ENCODE measurements at places on chromosomes 2 and 18.

DNA sequence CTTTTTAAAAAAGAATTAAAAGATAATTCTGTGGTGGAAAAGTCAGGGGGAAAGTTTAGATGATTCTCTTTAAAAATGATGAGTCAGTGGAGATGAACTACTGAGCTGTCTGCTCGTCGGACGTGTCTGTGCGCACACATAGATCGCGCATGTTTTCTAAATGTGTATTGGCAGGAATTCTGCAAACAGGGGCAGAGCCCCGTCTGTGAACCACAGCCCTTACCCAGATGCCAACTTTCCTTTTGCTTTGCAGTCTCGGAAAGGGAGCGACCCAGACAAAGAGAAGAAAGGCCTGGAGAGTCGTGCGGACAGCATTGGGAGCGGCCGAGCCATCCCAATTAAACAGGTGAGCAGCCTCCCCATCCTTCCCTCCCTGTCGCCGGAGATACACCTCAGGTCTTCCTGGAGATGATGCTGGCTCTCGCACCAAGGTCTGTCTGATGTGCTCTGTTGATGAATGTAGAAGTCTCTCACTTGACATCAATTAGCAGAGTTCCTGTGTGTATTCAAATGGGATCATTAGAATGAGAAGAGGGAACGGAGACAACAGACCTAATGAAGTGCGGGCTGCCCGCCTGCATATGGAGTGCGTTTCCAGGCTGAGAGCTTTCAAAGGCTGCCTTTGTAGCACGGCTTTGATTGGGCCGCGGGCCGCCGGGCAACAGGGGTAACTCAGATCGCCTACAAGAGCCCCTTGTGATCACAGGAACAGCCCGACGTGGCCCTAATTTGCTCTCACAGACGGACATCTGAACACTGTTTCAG, 313.3 kb downstream of the AGAP1 start:
- DNase-seq: no peak

- DNase-seq: no peak
Measured at GRCh38 chr2:74179063-74179865, 585 bp upstream of the MOB1A start.

- no peak for DNase-seq
Measured at GRCh38 chr2:195601361-195601760, 55.7 kb upstream of the SLC39A10 start.

DNA sequence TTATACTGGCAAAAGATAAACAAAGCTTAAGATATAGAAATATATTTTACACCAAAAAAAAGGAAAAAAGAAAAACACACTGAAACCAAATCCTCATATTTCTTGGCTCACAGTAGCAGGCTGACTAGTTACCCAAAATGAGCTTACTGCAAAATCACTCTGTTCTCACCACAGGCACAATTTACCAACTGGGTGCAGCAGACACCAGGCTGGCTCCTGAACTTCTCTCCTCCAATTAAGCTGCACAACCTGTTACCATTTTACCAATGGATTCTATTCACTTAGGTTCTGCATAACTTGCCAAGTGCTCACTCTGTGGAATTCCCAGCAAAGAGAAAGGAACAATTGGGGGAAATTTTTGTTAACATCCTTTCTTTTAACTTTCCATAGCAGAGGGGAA, 679.3 kb downstream of the ZEB2 start:
- no peak for DNase-seq

DNA sequence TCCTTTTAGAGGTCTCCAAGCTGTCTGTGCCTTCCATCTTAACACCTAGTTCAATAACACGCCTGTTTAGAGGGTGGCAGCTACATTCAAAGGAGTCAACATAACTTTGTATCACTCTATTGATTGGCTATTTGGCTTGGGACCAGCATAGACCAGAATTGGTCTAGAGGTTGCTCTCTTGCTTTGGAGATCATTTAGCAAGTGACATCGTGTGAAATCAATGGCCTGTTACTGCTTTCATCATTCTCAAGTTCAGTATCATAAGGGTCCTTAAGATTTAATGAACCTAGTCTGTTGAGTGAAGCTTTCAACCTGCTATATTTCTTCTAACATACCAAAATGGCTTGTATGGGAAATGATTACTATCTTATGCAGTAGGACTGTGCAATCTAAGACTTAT, 768.2 kb downstream of the NRXN1 start:
- no peak for DNase-seq

- DNase-seq: no peak
Measured at GRCh38 chr18:63182861-63183260, 136.7 kb downstream of the BCL2 start.

- peak; percentile 22 for DNase-seq
Measured at GRCh38 chr2:33272001-33272400, 204.4 kb upstream of the RASGRP3 start.

DNA sequence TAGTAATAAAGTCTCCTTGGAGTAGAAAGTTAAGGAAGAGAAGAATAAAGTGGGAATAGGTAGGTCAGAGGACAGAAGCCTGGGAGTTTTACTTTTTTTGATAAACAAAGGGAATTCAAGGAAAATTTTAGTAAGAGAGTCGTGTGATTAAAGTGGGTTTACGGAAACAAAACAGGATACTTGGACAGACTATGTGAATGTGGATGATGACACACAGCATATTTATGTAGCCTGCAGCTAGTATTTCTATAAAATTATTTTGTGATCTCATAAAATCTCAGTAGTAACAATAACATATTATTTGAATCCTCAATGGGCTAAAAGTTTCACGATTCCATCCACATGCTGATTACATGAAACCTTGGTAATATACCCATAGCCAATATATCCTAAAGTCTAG, 450.7 kb upstream of the PIK3C3 start:
- DNase-seq: no peak

DNA sequence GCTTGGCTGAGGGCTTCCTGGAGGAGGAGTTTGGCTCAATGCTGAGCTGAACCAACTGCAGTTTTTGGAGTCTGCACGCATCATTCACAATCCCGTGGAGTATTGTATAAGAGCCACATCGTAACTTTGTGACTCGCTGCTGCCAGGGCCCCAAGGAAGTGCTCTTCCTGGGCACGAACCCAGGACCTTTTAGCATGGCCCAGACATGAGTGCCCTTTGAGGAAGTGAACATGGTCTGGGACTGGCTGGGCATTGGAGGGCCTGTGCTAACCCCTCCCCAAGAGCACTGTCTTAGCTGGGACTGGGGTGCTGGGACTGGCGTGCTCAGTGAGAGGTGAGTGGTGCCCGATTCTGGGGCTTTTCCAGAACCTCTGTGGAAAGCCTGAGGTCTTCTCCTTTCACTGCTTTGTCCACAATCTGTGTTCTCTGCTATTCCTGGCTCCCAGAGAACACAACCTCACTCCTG, 88.6 kb downstream of the LIPG start:
- no peak for DNase-seq

- DNase-seq: no peak
Measured at GRCh38 chr2:209614690-209615369, 156.8 kb upstream of the UNC80 start.

DNA sequence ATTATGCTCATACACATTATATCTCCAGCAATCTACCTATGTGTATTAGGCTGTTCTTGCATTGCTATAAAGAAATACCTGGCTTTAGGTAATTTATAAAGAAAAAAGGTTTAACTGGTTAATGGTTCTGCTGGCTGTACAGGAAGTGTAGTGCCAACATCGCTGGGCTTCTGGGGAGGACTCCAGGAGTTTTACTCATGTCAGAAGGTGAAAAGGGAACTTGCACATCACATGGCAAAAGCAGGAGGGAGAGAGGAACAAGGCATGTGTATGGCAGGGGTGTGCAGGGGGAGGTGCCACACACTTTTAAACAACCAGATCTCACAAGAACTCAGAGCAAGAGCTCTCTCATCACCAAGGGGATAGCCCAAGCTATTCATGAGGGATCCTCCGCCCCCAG, 715.4 kb upstream of the ZEB2 start:
- no peak for DNase-seq

DNA sequence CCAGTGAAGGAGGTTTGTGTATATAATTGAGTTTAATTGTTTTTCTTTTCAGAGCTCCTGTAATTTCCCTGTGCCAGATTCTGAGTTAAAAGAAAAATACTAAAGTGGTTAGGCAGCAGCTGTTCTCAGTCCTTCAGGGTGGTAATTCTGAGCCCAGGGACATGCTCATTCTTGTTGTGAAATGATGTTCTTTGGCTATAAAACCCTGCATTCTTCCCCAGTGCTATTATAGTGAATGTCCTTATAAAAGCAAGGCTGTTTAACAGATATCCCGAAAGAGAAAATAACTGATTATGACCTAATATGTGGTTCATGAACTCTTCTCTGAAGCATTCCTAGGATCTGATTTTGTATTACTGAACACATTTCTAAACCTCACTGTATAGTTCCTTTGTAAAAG, 34.0 kb downstream of the ADAM23 start:
- DNase-seq: peak; percentile 33

- DNase-seq: peak; percentile 61
Measured at GRCh38 chr2:181393472-181393871, 63.7 kb upstream of the ITGA4 start.

DNA sequence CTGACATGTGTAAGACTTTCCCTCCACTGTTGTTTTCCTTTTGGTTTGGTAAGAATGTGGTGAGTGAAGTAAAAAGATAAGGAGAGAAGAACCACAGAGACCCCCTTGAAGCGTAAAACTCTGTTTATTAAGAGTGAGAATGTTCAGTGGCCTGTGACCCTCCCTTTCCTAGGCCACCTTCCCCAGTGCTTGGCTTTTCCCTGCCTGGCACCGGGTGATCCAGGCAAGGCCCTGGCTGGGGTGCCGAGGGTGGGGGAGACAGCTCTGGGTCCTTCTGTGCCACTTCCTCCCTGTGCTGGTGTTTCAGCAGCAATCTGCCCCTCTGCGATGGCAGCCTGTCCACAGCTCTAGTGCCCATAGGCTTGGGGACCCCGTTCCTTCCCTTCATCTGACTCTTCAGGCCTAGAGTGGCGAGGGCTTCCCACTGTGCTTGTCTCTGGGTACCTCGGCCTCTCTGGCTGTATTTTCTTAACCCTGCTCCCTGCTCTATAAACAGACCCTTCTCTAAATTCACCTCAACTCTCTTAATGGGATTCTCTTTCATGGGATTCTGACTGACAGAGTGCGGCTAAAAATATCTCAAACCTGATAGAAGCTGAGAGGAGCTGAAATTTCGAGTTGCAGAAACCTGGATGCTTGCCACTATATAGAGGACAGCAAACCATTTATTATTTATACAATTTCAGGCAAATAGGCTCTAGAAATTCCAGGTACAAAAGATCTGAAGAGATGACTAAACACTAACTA, 461.0 kb downstream of the DLGAP1 start:
- peak; percentile 58 for DNase-seq

- DNase-seq: peak; percentile 34
Measured at GRCh38 chr2:28619213-28620196, 123.6 kb downstream of the PLB1 start.

- DNase-seq: peak; percentile 78
Measured at GRCh38 chr2:20642055-20642971, 8.6 kb downstream of the HS1BP3 start.

DNA sequence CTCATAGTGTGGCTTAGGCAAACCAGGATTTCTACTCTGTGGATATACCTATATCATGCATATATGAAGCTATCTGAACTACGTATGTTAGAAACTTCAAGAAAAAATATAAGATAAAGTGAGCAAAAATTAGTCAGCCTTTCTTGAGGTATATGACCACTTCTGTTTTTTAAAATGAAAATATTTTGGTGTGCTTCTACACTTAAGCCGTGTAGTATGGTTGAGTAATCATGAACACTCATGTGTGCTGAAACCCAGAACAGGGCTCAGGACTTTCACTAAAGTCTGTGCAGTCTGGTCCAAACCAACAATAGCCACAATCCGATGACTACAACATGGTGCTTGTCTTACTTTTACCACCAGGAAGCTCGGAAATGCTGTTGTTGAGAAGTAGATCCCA, 48.9 kb upstream of the TMEM177 start:
- no peak for DNase-seq

- DNase-seq: no peak
Measured at GRCh38 chr2:43127208-43127940, 99.0 kb downstream of the ZFP36L2 start.

All from amniotic epithelial cell (primary cell).